ENCODE measurements at places on chromosomes 3 and 15.
A peak's percentile ranks its signal among the peaks of the same experiment; 100 is the strongest.

DNA sequence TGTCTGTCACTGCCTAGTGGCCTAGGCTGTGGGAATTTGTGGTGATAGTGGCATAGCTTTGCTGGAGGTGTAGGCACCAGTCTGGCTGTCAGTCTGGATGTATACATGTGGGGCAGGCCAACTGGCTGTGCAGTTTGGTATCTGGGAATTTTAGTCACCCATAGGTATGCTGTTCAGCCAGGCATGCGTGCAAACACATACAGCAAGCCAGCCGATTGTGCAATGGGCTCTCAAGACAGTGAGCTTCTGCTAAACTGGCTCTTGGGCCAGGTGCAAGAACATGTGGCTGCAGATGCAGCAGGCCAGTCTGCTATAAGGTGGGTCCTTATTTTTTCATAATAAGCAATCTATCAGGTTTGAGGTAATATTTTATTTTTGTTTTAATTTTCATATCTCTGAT, 87.1 kb upstream of the PLSCR5 start:
- no peak for DNase-seq

DNA sequence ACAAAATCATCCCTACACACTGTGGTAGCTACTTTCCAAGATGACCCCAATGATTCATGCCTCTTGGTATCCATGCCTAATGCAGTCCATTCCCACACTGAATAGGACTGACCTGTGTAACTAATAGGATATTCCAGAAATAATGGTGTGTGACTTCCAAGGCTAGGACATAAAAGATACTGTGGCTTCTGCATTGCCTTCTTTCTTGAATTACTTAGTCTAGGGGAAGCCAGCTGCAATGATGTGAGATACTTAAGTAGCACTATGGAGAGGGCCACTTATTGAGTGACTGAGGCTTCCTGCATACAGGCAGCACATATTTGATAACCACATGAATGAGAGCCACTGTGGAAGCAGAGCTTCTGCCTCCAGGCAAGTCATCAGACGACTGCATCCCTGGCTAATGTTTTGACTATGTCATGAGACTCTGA, 50.1 kb downstream of the NR1I2 start:
- no peak for DNase-seq

- DNase-seq = no peak
Measured at GRCh38 chr3:160245261-160245800, 20.1 kb downstream of the C3orf80 start.

DNA sequence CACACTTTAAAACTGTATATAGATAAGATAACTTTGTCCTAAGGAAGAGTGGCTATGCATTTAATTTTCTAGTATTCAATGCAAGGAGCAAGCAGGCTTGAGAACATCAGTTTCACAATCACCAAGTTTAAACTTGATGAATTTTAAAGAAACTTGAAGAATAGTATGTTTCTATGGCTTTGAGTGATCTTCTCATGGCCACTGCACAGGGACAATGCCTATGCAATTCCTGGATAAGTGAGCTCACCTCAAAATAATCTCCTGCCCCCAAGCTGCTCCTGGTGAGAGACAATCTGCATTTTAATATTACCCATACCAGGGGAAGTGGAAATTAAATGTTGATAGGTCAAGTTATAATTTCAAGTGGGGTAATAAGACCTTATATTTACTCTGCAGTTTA, 376.6 kb upstream of the CBLB start:
- DNase-seq = no peak

DNA sequence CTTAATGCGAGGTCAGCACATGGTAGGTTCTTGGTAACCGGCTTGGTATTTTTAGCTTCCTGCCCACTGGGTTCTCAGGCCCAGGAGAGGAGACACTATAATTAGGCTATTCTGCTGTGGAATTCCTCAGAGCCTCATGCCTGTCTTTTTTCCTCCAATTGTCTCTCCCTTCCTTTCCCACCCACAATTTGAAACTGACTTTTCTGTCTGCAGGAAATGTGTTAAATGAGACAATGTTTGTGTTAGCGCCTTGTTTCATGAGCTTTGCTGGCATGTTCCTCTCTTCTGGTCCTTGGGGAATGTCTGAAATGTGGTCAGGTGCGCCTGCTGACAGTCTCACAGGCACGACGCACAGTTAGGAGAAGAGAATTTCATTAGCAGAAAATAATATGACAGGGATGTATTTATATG, 223.6 kb upstream of the CTNNB1 start:
- DNase-seq = no peak

- DNase-seq = no peak
Measured at GRCh38 chr3:41848753-41849574, 112.9 kb downstream of the ULK4 start.

DNA sequence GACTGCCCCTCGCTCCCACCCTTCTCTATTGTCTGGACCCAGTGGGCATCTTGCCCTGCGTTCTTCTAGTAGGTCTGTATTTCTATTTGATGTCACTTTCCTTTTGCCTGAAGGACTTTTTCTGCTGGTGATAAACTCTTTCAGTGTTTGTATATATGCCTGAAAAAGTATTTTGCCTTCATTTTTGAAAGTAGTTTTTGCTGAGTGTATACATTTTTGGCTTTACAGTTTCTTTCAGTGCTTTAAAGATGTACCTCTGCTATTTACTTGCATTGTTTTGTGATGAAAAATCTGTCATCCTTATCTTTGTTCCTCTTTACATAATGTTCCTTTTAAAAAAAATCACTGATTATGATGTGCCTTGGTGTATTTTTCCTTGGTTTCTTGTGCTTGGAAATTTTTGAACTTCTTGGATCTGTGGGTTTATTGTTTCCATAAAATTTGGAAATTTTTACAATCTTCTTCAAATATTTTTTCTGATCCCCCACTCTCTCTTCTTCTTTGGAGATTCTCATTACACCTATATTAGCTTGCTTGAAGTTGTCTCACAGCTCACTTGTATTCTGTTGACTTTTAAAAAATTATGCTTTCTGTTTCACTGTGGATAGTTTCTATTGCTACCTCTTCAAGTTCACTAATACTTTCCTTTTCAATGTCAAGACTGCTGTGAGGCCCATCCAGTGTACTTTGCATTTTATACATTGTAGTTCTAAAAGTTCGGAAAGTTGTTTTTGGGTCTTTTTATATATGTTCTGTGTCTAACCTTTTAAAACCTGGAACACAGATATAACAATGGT, 67.8 kb downstream of the RGMA start:
- no peak for DNase-seq

GRCh38 chr15:81516012-81516411, 142.0 kb upstream of the TMC3 start:
- no peak for DNase-seq

GRCh38 chr3:59709702-59710553, 660.1 kb upstream of the CFAP20DC start:
- DNase-seq = no peak

GRCh38 chr3:105497386-105497785, 130.7 kb downstream of the ALCAM start:
- DNase-seq = no peak

GRCh38 chr3:51930439-51930838, 11.3 kb downstream of the RRP9 start:
- DNase-seq = no peak

DNA sequence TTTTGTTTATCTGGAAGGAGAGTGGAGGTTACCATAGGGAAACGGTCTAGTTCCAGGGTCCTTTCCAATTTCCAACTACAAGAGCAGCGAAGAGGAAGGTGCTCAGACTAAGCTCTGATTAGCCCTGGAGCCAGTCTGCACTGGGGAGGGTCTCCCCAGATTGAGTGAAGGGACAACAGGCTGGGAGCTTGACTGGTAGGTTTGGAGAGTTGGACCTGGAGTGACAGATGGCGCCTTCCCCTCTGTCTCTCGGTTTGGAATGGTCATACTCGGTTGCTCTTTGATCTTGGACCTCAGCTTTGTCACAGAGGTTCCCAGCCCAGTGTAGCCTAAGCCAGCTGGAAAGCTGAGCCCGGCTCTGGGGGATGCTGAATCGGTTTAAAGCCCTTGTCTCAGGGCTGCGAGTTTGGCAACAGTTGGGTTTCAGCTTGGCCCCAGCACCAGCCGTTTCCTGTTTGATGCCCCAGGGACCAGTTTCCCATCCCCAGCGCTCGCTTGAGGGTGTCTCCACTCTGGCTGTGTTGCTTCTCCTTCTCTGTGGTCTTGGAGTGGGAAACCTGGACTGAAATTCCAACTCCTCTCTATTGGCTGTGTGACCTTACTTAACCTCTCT, 53.1 kb upstream of the ULK4 start:
- peak; percentile 44 for DNase-seq

DNA sequence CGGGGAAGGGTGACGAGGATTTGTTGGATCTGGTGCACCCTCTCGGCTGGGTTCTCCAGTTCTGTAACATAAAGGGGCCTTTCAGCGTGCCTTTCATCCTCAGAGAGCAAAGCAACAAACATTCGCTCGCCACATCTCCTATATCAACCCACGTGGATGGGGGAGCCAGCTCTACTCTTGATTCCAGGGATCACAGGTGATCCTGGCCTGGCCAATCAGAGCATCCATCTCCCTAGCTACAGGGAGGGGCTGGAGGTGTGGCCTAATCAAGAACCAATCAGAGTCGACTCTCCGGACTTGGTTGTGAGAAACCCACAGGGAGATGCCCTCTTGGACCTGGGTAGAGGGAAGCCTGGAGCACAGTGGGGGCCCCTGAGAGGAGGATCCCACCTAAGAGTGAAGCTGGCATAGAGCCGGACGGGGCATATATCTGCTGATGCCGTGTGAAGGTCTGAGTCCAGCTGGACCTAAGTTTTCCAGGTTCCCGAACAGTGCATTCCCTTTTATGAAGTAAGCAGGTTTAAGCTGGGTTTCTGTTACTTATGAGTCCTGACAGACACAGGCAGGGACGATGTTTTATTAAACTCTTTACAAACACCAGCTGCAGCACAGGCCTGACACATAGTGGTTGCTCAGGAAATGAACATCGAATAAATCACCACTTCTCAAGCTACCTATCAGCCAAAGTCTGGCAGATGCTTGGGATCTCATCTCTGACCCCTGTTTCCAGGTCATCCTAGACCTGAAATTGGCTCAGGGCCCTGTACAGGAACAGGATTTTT, 50.7 kb upstream of the RAD18 start:
- no peak for DNase-seq

- DNase-seq = no peak
Measured at GRCh38 chr3:191217301-191217700, 18.3 kb downstream of the OSTN start.

GRCh38 chr15:78082743-78083110, 5.2 kb upstream of the TBC1D2B start:
- DNase-seq = no peak

GRCh38 chr3:150721285-150722130, 17.8 kb upstream of the ERICH6 start:
- peak; percentile 67 for DNase-seq

DNA sequence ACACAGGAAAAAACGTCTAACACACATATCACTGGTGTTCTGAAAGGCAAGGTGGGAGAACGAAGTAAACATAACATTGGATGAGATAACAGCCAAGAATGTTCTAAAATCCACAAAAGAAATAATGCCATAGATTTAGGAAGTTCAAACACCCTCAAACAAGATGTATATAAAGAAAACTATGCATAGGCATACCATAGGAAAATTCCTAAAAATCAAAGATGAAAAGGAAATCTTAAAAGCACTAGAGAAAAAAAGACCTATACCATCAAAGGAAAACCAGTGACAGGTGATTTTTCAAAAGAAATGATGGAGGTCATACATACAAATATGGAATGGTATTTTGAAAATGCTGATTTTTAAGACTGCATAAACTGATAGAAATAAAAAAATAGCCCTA, 57.3 kb downstream of the GLB1 start:
- DNase-seq = no peak

- no peak for DNase-seq
Measured at GRCh38 chr3:152550284-152550683, 281.6 kb downstream of the MBNL1 start.

- DNase-seq = no peak
Measured at GRCh38 chr15:81152339-81152738, 18.3 kb downstream of the CFAP161 start.

GRCh38 chr3:187375581-187375980, 7.4 kb downstream of the RTP4 start:
- no peak for DNase-seq

DNA sequence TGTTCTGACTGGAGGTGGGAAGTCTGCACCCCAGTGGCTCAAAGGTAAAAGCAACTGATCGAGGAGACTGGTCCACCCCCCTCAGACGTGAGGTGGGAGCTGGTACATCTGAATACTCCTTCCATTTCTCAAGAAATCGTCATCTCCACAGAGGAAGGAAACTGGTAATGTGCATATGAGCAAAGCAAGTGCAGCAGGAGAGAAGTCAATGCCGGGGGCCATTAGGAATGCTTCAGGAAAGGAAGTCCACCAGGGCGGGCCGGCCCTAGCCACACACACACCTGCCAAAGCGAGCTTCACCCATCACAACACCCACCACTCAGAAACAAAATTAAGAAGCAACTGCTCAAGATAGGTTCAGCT, 8.5 kb downstream of the TBC1D2B start:
- no peak for DNase-seq

Measured in renal pelvis (tissue), 12 donors.